Mesenteric fat pad (tissue), 1 donor: ENCODE measurements at places on chromosomes 4 and X.

DNA sequence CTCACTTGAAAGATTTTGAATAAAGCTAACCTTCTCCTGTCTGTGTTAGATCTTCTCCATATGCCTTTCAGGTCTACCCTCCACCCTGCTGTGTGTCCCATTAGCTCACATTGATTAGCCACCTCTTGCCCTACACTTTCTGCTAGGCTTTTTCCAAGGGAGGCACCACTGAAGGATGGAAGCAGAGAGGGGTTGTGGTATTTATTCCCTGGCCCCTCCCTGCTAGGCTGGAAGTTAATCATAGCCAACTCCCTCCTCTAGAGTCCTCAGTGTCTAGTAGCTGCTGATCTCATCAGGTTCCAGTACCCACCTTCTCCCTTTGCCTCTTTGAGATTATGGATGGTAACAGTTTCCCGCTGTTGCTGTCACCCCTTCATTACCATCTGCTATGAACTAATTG, 8.9 kb upstream of the SMIM43 start:
- DNase-seq, result no peak

GRCh38 chr4:76981644-76982043, 32.1 kb downstream of the SEPTIN11 start:
- DNase-seq, result no peak

GRCh38 chr4:105996845-105997244, 101.6 kb downstream of the NPNT start:
- no peak for DNase-seq

GRCh38 chrX:20215565-20215964, 51.1 kb downstream of the RPS6KA3 start:
- no peak for DNase-seq

- no peak for DNase-seq
Measured at GRCh38 chrX:123731987-123732669, 724 bp downstream of the THOC2 start.

GRCh38 chrX:31421441-31421840, 349.6 kb upstream of the FTHL17 start:
- DNase-seq, result no peak

DNA sequence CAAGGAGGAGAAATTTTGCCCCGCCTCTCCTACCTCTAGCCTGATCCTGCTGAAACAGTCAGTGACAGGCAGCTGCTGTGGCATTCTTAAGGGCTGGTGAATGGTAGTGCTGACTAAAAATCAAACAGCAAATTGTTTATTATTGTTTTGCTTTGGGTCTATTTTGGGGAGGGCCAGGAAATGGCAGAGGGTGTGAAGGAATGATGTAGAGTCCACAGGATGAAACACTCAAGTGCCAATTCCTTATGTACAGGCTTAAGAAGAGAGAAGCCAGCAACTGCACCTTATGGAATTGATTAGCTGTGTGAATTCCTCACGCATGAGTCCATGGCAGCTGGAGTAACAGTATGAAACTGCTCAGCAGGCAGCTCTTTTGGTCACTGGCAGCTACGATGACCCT, 39.7 kb downstream of the VEGFC start:
- DNase-seq, result no peak

- no peak for DNase-seq
Measured at GRCh38 chrX:23662187-23662586, 5.1 kb upstream of the PRDX4 start.

DNA sequence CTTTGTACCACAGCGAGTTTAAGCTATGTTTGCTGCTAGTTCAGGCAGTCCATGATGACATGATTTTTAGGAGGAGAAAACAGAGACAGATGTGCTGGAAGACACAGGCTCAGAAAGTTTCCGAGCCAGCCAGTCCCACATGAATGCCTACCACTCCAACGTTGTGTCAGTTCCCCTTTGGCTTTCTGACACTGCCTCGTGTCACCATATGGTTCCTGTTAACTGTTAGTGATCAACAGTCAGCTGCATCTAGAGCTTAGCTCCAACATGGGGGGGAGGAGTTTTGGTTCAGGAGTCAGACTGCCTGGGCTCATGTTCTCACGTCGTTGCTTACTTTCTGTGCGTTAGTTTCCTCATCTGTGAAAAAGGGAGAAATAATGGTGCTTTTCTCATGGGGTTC, 343.7 kb downstream of the MID1IP1 start:
- no peak for DNase-seq

DNA sequence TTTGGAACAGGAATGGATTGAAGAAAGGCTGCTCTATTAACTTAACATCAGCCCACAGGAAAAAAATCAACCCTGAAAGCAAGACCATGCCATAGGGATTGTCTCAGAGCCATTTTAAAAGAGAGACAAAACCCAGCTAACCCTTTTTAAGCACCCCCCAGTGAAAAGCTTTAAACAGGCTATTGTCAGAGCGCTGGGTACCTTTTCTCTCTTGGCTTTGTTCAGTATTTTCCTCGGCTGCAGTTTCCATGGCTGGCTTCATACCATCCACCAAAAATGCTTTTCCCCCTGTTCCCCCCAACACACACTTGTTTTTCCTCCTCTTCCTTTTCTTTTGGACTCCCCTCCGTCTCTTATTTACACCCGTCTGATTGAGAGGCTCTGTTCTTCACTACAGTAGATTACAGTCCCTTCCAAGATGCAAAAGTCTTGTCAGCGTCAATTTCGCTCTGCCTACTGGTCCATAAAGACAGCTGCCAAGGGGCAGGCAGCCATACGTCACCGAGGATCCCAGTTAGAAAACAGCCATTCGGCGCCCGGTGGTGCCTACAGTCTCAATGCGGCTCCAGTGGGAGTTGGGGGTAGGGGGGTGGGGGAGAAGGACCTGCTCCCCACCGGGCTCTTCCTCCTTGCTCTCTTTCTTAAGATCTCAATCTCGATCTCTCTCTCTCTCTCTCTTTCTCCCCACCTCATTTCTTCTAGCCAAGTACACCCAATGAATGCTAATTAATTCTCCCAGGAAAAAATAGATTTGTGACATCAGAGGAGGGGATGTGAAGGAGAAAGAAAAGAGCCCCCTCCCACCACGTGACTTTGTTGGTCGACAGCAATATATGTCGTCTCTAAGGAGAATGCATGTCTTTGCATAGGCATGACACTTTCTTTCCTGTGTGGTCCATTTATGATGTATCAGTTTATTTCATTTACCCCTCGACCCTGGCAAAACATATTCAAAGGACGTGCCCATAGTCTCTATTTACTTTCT, at the start of gene GPM6B:
TSS of gene GPM6B (minus strand) at position 451 of the 985 bp plus-strand sequence. CDS start at position 262, 189 bp downstream.
- DNase-seq, result no peak

- DNase-seq, result no peak
Measured at GRCh38 chr4:94871644-94872305, 114.0 kb downstream of the BMPR1B start.

DNA sequence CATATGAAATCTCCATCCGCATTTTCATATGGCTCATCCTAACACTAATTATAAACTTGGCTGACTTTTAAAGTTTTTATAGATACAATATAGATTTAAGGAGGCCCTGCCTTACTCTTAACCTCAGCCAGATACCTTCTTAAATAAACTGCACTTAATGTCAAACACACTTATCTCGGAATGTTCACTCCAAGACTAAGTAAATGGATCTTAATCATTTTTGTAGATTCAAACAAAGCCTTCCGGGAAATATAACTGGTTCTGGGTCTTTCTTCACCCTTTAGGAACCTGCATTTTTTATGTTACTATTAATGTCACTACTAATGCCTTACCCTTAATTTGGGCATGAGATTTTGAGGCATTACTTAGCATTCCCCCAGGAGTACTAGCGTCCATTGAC, 43.7 kb upstream of the NDP start:
- no peak for DNase-seq

GRCh38 chrX:112473654-112474053, 206.1 kb downstream of the LHFPL1 start:
- no peak for DNase-seq

- DNase-seq, result no peak
Measured at GRCh38 chrX:150217609-150218008, 145.5 kb upstream of the MAMLD1 start.

- DNase-seq, result no peak
Measured at GRCh38 chr4:106312997-106313522, 2.9 kb downstream of the TBCK start.

DNA sequence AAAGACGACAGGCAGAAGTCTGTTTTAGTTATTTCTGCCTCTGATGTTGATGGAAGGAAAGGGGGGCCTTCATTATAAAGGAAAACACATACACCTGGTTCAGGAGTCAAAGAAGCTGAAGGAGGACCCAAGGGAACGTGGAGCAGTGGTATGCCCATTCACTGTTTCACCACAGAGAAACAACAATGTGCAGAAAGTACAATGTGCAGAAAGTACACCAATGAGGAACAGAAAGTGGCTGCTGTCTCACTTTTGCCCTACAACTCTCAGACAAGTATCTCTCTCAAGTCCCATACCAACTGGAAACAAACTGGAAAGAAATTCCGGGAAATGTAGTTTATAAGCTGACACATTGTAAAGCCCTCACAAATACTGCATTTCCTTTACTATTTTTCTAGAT, 564.5 kb downstream of the TRAM1L1 start:
- DNase-seq, result no peak

DNA sequence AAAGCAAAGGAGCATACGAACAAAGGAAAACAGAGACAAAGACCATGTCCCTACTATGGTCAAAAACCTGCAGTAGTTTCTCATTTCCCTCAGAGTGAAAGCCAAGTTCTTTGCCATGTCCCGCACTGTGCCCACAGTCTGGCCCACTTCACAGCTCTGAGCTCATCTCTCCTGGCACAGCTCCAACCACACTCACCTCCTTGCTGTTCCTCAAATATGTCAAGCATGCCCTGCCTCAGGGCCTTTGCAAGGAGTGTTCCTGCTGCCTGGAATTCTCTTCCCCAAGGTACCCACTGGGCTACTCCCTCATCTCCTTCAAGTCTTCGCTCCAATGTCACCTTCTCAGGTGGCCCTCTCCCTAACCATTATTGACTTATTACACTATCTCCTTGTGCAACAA, 72.1 kb downstream of the COX18 start:
- DNase-seq, result no peak
